ENCODE measurements at places on chromosomes 11 and 22. TPM values are rescaled to one million over a fixed set of nuclear protein-coding genes. Genes with fewer than 3 reads are reported as not detected.

- no peak overlapping the region for H3K4me3 ChIP-seq
- H3K36me3 ChIP-seq, result no peaks in the 10 kb centered on the region
- peak; percentile 40 for DNase-seq
- H3K27me3 ChIP-seq, result no peaks in the 10 kb centered on the region
- peaks cover 53% of the 10 kb centered on the region for H3K4me1 ChIP-seq
Measured at GRCh38 chr11:76676636-76677457, 6.3 kb upstream of the LRRC32 start.

DNA sequence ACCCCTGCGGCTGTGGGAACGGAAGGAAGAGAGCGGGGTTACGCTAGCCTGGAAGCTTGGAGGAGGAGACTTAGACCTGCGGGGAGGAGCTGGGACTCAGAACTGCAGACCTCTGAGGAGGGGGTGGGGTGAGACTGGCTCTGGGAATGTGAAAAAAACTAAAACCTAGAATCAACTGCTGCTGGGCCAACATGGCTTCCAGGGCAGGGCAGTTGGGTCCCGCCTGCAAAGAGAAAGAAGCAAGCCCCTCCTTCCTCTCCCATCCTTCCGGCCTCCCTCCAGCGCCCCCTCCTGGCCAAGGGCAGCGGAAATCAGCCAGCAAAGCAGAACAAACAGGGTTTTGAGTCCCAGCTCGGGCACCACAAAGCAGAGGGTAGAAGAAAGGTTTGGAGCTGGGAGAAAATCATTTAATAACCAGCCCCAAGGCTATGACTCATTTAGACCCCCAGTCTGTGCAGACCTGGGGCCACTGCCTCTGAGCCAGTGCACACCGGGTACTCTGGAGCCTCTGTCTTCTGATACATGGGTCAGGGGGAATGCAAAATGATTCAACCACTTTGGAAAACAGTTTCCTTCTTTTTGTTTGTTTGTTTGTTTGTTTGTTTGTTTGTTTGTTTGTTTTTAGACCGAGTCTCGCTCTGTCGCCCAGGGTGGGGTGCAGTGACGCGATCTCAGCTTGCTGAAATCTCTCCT is 7.3 kb upstream of the NCF4 start:
- peak; percentile 84 for DNase-seq
- no peak overlapping the region for H3K27ac ChIP-seq
- no peaks in the 10 kb centered on the region for H3K36me3 ChIP-seq

DNA sequence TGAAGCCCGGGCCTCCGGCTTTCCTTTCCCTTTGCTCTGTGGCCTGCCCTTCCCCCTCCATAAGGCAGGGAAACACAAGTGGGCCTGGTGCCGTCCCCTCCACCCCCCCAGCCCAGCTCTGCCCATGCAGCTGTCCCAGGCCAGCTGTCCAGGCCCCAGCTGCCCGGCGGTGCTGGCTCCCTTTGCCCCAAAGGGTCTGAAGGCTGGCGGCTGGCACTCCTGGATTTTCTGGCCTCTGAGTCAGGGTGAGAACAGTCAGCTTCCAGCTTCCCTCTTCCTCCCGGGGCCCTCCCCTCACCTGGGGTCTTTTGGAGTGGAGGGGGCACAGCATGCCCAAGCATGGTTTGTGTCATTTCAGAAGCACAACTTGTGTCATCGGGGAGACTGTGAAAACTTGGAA is 27.8 kb downstream of the CD82 start:
- H3K4me1 ChIP-seq, result peaks cover 58% of the 10 kb centered on the region
- DNase-seq, result no peak
- H3K36me3 ChIP-seq, result peaks cover 53% of the 10 kb centered on the region
- no peaks in the 10 kb centered on the region for H3K27me3 ChIP-seq
- no peak overlapping the region for H3K27ac ChIP-seq
- H3K4me3 ChIP-seq, result no peak overlapping the region

FOLR2 gene
- 0.50 TPM for polyA plus RNA-seq

GRCh38 chr11:118911880-118912741 is 13.6 kb downstream of the BCL9L start:
- DNase-seq, result peak; percentile 51
- peak overlapping the region; percentile 94 for H3K27ac ChIP-seq
- no peaks in the 10 kb centered on the region for H3K27me3 ChIP-seq

POU2AF2 gene
- polyA plus RNA-seq, result not detected

OR2AG1 gene
- polyA plus RNA-seq, result not detected

PNPLA3 gene
- polyA plus RNA-seq, result 0.15 TPM

DNA sequence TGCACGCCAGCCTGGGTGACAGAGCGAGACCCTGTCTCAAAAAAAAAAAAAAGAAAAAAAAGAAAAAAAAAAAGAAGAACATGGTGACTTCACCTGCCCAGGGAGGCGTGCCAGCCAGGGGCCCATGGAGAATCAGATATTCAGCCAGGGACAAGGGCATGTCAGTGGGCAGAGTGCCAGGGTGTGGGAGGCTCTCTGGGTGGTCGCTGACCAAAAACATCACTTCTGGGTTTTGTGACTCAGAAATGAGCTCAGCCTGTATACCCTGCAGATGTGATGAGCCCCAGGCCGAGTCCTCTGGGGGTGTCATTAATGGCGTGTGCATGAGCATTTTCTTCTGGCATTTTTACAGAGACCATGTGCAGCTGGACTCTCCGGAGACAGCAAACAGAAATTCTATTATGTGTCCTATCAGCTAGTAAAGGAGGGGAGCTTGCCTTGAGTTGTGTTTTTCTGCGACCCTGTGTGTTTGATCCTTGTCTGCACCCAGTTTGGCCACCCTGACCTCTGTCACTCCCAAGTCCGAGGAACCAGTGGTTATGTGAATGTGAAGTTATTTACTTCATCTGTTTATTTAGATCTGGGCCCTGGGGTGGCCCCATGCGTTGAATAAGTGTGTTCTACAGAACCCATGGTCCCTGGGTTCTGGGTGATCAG is 53.6 kb downstream of the BCR start:
- H3K4me1 ChIP-seq, result peaks cover 10% of the 10 kb centered on the region
- H3K36me3 ChIP-seq, result no peaks in the 10 kb centered on the region
- no peak for DNase-seq
- H3K4me3 ChIP-seq, result no peak overlapping the region

DNA sequence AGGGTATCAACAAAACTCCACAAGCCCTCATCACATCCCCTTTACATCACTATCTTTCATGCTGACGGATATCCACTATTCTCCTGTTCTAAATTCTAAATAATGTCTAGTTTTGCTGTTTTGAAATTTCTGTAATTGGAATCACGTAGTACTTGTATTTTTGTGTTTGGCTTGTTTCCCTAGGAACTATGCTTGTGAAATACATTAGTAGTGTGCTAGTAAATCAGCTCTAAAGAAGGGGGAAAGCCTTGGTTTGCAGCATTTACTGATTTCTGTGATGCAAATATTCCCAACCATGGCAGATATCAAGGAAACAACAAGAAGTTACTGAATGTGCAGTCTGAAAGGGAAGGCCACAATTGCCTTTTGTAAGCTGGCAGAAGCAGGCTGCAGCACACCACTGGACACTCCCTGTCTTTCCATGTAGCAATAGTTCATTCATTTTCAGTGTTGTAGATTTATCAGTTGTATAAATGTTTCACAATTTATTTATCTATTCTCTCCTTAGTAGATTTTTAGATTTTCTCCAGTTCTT is 4.7 kb upstream of the FOLH1 start:
- H3K4me1 ChIP-seq, result no peaks in the 10 kb centered on the region
- H3K27me3 ChIP-seq, result no peaks in the 10 kb centered on the region
- no peaks in the 10 kb centered on the region for H3K36me3 ChIP-seq

MAPK11 gene
- polyA plus RNA-seq, result 9.9 TPM

ASRGL1 gene
- 1.3 TPM for polyA plus RNA-seq

DNA sequence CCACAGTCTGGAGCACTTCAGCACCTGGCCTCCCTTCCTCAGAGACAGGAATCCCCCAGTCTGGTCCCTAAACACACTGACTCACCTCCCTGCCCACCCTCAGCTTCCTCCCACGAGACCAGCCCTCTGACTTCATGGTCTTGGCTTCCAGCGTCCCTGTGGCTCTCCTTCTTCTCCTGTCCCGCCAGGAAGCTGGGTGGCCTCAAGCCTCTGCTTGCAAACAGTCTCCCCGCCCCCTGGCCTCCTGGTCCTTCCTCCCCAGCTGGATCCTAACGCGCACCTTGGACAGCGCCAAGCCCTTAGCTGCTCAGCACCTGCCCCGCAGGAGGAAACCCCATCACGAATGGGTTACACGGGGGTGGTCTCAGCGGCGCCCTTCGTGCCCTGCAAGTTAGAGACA is 4.5 kb downstream of the NCF4 start:
- H3K4me3 ChIP-seq, result no peak overlapping the region
- no peak overlapping the region for H3K27ac ChIP-seq
- no peak for DNase-seq
- H3K27me3 ChIP-seq, result no peaks in the 10 kb centered on the region

DNA sequence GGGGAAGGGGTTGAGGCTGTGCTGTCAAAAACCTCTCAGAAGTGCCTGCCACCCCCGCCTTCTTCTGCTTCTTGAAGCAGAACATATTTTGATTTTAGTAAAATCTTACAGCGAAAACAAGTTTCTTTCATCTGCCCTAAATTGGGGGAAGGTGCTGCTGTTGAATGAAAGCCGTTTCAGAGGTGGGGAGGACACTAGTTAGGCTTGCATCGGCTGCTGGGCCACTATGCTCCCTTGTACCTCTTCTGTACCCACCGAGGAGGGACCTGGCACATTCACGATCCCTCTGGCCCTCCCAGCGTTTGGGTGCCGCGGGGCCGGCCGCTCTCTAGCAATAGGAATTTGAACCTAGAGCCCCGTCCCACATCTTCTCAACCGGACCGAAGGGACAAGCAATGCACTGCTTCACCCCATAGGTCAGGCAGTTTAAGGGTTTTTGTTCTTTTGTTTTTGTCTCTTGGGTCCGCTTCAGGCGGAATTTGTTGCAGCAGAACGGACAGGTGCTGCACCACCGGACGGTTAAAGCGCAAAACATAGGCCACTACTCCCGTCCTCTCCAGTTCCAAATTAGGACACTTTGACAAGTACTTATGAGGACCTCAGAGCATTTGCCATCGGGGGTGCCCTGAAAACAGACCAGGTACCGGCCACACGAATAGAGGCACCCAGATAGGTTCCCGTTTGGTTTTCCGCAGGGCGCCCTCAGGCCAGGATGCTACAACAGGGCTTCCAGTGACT is 5.6 kb downstream of the SLC6A5 start:
- peaks cover 39% of the 10 kb centered on the region for H3K27me3 ChIP-seq
- no peak for DNase-seq
- no peak overlapping the region for H3K4me3 ChIP-seq
- peaks cover 3% of the 10 kb centered on the region for H3K4me1 ChIP-seq
- no peaks in the 10 kb centered on the region for H3K36me3 ChIP-seq

GRCh38 chr11:31807799-31808667 is 3.1 kb downstream of the PAX6 start:
- peaks cover 2% of the 10 kb centered on the region for H3K27me3 ChIP-seq
- H3K4me3 ChIP-seq, result no peak overlapping the region
- peak; percentile 2 for DNase-seq
- H3K4me1 ChIP-seq, result peaks cover 54% of the 10 kb centered on the region

DNAJB13 gene
- polyA plus RNA-seq, result 0.27 TPM

DNA sequence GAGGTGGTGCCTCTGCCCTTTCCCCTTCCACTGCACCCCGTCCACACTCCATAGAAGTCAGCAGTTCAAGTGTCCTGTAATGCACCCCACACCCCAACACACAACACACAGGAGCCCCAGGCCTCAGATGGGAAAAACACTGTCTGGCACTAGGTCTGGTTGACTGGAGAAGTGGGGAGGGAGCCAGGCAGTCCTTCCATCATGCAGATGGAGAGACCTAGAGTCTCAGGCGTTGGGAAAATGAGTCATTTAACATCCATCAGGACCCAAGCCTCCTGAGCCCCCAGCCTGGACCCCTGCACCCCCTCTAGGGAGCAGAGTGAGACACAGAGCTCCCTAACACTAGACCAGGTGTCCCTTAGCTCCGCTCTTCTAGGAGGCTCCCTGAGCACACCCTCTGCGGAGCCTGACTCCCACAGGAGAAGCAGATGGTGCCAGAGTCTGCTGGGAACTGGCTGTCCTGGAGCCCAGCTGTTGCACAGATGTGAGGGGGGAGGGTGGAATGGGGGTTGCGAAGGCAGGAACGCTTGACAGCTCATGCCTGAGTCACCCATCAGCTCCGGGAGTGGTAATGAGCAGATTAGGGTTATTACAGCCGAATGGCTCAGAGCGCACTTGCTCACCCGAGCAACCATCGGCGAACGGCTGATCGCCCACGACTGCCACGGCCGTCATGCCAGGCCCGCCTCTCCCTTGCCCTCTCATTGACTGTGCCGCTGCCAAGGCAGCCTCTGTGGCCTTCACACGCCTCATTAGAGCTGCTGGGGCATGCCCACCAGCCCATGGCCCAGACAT is 22.1 kb upstream of the SYT7 start:
- no peaks in the 10 kb centered on the region for H3K4me1 ChIP-seq
- no peaks in the 10 kb centered on the region for H3K27me3 ChIP-seq
- DNase-seq, result no peak
- no peak overlapping the region for H3K4me3 ChIP-seq

NXPE4 gene
- not detected for polyA plus RNA-seq

DNA sequence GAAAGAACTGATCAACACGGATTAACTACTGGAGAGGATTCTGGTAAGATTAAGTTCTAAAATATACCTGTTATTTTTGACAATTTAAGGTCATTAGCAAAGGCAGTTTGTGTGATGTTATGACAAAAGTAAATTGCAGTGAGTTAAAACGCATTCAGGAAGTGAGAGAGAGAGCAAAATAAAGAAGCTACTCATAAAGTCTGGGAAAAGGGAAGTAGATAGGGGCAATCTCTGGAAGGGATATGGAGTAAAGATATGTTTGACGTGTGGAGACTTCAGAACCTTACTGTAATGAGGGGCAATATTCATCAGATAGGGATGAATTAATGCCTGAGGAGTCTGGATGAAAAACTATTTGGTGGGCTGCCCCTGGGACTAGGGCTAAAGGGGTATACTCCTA is 16.8 kb downstream of the OR56B4 start:
- H3K27me3 ChIP-seq, result no peaks in the 10 kb centered on the region
- no peak for DNase-seq
- H3K4me3 ChIP-seq, result no peak overlapping the region
- no peaks in the 10 kb centered on the region for H3K4me1 ChIP-seq
- no peaks in the 10 kb centered on the region for H3K36me3 ChIP-seq

MAP6 gene
- polyA plus RNA-seq, result 0.12 TPM

DNA sequence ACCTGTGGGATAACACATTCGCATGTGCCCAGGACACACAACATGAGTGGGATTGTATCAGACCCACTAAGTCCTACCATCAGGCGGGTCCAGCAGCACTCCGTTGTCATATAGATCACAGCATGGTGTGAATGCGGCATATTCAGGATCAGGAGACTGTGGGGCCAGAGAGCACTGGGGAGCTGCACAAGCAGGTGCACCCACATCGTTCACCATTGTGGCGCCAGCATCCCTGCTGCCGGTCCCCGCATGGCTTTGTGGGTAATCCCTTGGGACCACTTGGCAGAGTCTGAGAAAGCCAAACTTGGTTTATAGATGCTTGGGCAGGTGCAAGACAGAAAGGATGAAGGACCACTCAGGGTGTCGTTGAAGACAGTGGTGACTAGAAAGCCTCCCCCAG is 201.6 kb upstream of the B3GAT1 start:
- no peaks in the 10 kb centered on the region for H3K36me3 ChIP-seq
- no peak overlapping the region for H3K4me3 ChIP-seq
- no peak for DNase-seq
- H3K27ac ChIP-seq, result no peak overlapping the region
- H3K27me3 ChIP-seq, result no peaks in the 10 kb centered on the region
